AG04450 (cell line): ENCODE measurements at places on chromosomes 4 and X. TPM values are rescaled to one million over a fixed set of nuclear protein-coding genes. Genes with fewer than 3 reads are reported as not detected.

The TMEM35A gene
- 54.9 and 58.6 TPM in 2 replicates for polyA plus RNA-seq

The HPSE gene
- polyA plus RNA-seq, result 0.32 and 0.37 TPM in 2 replicates

The FMR1NB gene
- polyA plus RNA-seq, result not detected in 2 replicates

The BANK1 gene
- polyA plus RNA-seq, result 0.25 and 0.53 TPM in 2 replicates

DNA sequence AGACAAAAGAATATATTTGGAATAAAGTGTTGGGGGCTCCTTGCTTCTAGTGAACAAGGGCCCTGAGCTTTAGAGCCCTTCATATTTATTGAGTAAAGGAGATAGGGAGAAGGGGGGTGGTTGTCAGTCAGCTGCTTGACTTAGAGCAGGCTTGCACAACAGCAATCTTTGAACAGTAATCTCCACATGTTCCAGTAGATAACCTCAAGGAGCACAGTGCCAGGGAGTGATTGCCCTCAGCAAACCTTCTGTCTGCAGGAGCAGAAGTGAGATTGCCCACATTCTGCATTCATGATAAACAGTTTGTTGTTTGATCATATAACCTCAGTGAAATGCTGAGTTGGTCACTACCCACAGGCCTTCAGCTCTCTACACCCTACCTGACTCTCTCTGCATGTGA, 205.8 kb upstream of the CXCL13 start:
- no peak for DNase-seq

GRCh38 chrX:9340598-9341290, 124.1 kb upstream of the TBL1X start:
- DNase-seq, result no peak

DNA sequence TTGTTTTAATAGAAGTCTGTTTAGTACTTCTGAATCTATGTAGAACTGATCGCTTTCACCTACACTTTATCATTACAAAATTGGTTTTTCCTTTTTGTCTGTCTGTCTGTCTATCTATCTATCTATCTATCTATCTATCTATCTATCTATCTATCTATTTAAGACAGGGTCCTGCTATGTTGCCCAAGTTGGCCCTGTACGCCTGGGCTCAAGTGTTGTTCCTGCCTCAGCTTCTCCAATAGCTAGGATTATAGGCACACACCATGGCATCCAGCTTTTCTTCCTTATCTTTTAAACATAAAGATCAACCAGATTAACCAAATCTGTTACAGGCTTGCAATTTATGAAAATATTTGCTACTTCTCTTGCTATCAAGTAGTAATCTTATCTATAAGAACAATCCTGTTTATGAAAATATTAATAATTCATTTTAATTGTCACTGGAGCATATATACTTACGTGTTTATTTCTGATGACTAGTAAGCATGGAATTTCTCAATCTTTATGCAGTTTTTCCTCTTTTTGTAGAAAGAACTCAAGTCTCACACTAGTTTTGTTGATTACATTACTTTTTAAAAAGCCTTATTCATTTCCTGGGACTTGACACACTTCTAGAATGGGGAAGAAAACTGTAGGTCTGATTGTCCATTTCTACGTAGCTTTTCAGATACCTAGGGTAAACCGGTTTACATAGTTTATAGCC, 24.5 kb downstream of the KIAA0232 start:
- no peak for DNase-seq

DNA sequence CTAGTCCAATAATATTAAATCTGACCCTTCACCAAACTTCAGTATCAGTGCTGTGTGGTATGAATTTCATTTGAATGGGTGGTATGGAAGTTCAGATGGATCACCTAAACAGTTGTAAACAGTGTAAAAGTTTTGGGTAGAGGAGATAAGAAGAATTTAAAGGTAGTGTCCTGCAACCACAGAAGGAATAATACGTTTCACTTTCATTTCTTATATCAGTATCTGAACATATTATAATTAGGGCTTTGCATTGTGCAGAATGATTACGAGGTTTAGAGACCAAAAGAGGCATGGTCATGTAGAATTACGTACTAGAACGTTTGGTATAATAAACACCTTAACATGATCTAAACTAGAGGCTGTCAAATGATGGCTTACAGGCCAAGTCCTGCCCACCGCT, 116.1 kb downstream of the PDLIM5 start:
- DNase-seq, result no peak

DNA sequence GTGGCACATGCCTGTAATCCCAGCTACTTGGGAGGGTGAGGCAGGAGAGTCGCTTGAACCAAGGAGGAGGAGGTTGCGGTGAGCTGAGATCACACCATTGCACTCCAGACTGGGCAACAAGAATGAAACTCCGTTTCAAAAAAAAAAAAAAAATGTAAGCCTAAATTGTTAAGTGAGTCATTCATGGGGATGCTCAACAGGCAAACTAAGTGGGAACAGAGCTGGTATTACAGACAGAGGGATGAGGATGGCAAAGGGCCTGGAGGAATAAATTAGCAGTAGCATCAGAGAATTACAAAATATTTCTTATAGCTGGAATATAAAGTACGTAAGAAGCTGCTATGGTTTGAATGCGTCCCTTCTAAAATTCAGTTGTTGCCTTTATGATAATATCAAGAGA, 43.4 kb upstream of the OGT start:
- no peak for DNase-seq

DNA sequence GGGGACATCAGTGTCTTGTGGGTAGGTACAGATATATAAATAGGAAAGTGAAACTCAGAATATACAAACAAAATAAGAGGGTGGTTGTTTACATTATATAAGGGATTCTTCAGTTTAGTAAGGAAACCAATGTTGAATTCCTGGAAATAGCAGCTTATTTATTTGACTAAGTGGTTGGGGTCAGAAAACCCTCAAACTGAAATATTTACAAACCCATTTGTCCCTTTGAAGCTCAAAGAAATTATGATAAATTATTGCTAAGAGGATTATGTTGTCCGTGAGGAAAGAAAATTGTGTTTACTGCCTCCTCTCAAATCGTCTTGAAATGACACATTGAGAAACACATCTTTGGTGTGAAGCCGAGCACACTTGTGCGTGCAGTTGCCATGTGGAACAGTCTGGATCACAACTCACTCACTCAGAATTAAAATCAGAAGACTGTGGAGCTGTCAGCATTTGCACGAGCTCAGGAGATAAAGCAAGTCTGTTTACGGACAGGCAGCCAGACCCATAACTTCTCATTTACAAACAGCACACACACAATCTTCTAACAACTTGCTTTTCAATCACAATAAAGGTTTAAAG, 46.8 kb upstream of the SETD7 start:
- DNase-seq, result no peak
